Ecto neural progenitor cell (in vitro differentiated cells): ENCODE measurements at places on chromosomes 1 and 21.

- DNase-seq: no peak
These were observed 884 bp downstream of the PHACTR4 start for GRCh38 chr1:28370239-28371009.

DNA sequence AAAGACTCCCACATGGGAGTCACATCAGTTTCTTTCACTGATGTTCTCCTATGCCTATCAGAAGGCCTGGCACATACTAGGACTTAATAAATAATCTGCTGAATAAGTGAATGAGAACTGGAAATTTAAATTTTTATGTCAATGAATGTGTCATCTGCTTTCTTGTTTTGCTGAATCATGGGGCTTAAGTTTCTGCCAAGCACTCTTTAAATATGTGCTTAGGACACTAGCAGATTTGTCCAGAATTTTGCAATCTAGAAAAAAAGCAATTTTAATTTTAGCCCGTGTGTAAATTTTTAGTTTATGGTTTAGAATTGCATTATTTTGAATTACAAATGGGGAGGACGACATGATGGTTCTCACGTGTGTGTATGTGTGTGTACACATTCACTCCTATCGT is 803.1 kb downstream of the USP25 start:
- no peak for DNase-seq

DNA sequence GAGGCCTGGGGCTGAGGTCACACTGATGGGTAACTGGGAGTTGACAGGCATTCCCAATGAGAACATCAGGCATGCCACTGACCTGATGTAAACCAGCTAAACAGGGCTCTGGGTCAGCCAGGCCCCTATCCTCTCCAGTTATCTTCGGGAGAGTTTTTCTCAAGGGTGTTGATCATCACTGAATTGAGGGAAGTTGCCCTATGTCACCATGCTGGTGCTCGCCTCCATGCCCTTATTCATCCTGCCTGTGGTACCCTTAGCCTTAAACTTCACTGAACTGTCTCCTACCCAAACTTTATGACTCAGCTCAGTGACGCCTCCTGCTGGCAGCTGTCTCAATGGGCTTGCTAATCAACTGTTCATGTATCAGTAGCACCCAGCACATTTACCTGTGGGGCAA is 80.7 kb upstream of the TNR start:
- DNase-seq: peak; percentile 60

DNA sequence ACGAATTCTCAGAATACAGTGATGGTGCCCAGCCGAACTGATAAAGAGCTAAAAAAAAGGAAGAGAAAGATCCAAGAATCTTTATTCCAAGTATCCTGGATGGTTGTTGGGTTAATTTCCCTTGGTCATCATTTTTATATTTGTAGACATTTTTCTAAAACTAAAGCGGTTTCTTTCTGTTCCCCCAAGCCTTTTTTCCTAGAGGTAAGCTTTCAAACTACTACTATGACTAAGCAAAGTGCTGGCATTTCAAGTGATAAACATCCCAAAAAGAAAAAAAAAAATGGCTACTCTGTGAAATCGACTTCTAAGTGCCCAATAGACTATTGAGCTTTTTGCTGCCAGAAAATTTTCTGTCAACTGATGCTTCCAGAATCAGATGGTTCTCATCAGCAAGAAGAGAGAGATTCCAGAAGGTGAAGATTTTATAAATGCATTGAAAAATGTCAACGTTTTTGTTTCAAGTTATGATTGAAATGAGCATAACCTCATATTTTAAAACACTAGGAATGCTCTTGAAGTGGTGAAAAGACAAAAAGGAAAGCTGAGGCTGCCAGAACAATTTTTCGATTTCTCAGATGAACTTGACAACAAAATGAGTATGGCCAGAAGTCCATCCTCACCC is 96.1 kb upstream of the ZC3H11B start:
- DNase-seq: no peak

DNA sequence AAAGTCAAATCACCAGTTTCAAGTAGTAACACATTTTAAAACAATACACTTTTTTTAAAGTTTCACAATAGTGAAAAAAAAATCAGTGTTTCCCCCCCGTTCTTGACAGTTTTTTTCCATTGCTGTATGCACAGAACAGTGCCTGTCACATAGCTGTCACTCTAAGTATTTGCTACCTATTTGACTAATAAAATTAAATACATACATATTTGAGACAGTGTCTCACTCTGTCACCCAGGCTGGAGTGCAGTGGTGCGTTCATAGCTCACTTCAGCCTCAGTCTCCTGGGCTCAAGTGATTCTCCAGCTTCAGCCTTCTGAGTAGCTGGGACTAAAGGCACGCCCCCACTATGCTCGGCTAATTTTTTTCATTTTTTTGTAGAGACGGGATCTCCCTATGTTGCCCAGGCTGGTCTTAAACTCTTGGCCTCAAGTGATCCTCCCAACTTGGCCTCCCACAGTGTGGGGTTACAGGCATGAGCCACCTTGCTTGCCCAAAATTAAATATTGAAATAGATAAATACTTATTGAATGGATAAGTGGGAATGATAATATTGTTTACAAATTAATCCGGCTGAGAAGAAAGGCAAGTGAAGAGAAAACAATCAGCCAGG is 12.6 kb upstream of the RHBG start:
- DNase-seq: no peak

DNA sequence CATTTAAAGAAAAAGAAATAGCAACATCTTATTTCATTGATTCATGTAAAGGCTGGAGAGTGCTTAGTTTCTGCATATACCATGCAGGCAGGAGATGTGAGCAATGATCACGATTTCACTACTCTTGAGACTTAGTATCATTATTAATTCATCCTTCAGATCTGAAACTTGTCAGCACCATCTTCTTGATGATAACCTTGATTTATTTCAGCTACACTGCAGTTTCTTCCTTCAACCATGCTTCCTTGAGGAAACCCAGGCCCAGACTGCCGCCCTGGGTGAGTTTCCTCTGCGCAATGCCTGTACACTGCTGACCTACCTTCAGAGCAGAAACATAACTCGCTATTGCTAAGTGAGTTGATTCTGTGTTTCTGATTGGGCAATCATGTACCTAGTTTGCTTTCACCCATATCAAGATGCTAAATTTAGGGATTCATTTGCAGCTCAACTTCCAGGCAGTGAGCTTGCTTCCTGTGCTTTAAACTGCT is 13.5 kb upstream of the BCL10 start:
- no peak for DNase-seq

- DNase-seq: no peak
These were observed at the start of gene TMEM79 for GRCh38 chr1:156284112-156284511. Gene TMEM79, plus strand, starts transcription at chr1:156284325. Its CDS starts 902 bp downstream, at chr1:156285227.

DNA sequence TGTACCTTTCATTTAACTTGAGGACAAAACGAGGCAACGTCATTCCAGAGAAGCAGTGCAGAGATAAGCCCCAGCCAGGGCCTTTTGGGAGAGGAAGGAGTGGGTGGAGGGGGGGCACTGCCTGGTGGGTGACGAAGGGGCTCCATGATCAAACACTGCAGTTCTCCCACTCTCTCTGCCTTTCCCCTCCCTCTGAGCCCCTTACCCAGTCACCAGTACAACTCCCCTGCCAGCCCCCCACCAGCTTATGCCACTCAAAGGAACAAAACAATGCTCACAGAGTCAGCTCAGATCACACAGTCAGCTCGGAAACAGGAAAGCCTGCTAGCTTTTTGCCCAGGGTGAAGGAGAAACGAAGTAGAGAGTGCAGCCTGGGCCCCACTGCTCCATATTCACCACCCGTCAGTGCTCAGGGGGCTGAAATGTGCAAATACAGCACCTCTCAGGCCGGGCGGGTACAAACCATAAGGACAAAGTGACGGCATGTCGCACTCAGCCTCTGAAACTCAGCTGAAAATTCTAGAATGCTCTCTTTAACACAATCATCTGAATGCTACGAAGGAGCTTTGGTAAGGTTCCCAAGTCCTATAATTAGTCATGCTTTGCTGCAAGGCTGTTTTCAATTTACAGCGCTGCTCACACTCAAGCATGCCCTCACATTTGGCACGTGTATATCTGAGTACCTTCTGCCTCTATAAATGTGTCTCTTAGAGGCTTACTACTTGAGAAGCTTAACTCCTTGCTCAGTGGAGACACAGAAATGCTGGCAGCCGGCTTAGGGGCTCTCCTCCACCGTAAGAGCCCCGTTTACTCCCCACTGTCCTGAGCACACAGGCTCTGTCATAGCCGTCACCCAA is 65.8 kb upstream of the RAB4A start:
- peak; percentile 53 for DNase-seq

DNA sequence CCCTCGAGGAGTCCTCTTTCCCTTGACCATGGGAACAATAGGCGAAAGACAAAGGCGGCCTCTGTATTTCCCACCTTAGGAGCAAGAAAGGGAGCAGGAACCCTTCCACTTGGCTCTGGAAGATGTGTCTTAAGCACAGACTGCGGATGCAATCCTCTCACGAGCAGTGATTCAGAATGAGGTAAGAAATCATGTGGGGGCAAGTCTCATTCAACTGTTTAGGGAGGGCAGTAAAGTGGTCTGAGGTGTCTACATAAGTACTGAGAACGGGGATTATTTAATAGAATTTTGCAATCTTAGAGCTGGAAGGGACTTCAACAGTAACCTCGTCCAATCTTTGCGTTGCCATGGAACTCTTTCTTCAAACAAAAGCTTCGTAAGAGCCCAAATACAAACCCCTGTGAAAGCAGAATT is 1.6 kb upstream of the DYRK3 start:
- no peak for DNase-seq

GRCh38 chr1:38685388-38685787 is 174.2 kb downstream of the RRAGC start:
- no peak for DNase-seq
